ENCODE measurements at places on chromosomes 7 and 10.

- no peak for DNase-seq
Observed at GRCh38 chr10:24651923-24652322, 71.8 kb downstream of the ARHGAP21 start.

DNA sequence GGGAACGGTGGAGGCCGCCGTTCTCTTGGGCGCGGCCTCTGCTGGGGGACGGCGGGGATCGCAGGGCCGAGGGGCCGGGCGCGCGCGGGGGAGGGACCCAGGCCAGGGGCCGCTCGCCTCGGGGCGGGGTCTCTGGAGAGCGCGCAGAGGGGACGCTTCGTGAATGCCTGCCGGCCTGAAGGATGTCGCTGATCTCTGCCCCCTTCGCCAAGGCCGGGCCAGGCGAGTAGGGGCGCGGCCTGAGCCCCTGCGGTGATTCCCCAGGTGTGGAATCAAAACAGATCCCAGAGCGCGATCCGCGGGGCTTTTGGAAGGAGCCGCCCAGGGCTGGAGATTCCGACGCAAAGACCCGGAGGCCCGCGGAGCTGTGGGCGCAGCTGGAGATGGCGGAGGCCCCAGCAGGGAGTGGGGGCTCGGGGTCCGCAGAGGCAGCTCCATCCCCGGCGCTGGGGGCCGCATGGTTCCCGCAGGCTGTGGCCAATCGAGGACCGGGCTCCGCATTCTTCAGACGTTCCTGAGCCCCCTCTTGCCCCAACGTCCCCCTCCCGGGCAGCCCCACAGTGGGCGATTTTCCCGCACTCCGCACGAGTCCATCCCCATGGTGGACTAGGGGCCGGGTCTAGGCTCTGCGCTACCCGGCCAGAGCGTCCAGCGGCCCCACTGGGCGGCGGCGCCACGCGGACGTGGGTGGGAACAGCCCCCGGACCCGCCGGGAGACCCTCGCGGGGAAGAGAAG is 166.0 kb downstream of the ACTR3B start:
- no peak for DNase-seq

GRCh38 chr7:115297656-115298055 is 375.8 kb downstream of the MDFIC start:
- peak; percentile 76 for DNase-seq

DNA sequence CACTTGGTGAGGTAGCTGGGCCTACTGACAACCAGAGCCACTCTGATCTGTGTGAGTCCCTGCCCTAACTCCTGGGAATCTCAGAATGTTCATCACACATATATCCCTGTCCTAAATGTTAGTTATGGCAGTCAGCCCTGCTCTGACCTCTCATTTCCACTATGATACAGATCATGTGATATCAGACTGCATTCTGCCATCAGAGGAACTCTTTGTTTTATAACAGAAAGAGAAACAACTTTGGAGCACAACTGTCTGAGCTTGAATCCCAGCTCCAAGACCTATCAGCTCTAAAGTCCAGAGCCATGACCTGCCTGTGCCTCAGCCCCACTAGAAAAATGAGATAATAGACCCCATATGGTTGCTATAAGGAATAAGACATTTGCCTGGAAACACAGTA is 54.6 kb upstream of the ABCB4 start:
- DNase-seq = no peak

- no peak for DNase-seq
Observed at GRCh38 chr7:140295224-140295738, 103.0 kb downstream of the SLC37A3 start.

- DNase-seq = peak; percentile 17
Observed at GRCh38 chr10:28754930-28755718, 77.8 kb downstream of the BAMBI start.

DNA sequence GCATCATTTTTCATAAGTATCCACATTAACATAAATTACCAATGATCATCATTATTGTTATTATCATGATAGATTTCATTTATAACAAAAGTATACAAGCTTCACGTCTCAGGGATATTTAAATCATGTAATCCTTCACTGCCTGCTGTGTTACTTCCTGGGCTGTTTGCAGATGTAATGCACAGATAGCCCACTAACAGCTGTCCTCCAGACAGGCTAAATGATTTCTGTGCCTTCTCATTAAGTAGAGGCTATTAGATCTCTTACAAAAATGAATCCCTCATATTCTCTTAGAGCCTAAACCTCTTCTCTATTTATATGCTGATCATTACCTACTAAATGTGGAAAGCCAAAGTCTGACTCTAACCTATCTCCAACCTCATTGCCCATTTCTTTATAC is 9.3 kb downstream of the PCLO start:
- no peak for DNase-seq

GRCh38 chr10:20466731-20467130 is 430.4 kb downstream of the NEBL start:
- no peak for DNase-seq

Measured in fibroblast of the aortic adventitia (primary cell).